ENCODE measurements at places on chromosomes 3 and 15. TPM values are rescaled to one million over a fixed set of nuclear protein-coding genes. Genes with fewer than 3 reads are reported as not detected.

DNA sequence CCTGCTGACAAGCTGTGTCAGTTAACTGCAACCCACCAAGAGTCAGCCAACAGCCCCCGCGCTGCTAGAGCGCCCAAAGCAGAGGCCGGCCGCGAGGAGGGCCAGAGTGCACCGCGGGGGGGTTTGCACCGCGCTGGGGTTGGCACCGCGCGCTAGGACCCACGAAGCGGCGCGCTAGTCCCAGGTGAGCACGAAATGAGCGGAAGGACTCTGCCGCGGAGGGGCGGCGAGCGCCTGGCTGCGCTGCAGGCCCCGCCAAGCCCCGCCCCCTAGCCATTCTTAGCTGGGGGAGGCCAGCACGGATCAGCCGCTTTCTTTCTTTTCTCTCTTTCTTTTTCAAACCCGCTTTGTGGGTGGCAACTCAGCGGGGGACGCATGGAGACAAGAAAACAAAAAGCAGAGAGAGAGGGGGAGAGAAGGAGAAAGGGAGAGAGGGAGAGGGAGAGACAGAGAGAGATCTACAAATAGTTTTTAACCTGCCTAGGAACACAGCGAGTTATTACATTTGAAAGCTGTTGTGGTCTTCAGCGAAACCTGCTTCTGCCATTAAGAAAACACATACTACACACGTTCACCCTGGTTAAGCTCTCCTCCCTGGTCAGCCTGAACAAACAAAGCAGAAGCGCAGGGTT is 6.9 kb upstream of the FOXB1 start:
- H3K36me3 ChIP-seq: no peaks in the 10 kb centered on the region
- DNase-seq: peak; percentile 47
- peaks cover 41% of the 10 kb centered on the region for H3K27me3 ChIP-seq
- H3K4me3 ChIP-seq: peak overlapping the region; percentile 68
- H3K27ac ChIP-seq: no peak overlapping the region

DNA sequence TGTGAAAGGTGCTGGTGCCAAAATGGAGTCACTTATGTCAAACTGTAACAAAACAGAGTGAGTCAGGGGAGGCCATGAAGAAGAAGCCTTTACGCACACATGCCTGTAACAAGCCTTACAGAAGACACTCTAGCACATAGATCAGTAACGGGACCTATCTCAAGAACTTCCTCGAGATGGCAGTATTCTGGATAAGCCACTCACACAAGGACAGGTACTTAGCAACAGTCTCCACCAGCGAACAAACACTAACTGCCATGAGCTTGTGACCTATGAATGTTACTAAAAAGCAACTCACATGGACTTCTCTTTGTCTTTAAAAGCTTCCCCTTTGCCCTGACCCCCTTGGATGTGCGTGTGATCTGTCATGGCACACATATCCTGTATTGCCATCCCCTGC is 235.1 kb downstream of the CD47 start:
- no peaks in the 10 kb centered on the region for H3K4me1 ChIP-seq
- no peaks in the 10 kb centered on the region for H3K27me3 ChIP-seq
- DNase-seq: no peak
- H3K36me3 ChIP-seq: peaks cover 5% of the 10 kb centered on the region
- H3K4me3 ChIP-seq: no peak overlapping the region

CDHR4 gene
- not detected for total RNA-seq

DNA sequence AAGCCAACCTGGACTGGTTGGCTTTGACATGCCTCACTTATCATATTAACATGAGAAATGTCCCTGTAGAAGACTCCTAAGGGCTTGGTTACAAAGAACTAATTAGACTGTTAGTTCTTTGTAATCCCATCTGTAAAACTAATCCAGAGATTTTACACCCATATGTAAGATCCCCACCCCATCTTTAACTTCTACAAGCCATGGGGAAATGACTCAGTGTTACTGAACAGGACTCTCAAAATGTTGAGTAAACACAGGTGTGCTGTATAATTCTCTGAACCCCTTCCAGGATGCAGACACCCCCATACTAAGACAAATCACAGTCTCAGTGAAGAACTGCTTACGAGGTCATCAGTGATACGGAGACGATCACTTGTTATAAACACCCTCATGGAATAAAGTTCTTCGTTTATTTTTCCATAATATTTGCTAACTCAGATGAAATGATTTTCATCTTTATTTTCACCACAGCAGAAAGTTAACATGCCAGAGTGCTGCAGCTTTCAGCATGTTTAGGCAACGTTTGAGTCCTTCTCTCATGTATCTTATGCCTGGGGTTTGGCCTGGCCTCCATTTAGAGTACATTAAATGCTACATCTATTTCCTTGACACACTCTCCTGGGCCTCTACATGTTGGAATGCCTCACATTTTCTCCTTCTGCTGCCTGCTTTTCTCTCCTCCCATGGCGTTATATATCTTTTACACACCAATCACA is 55.3 kb upstream of the LEKR1 start:
- no peak overlapping the region for H3K4me3 ChIP-seq
- H3K36me3 ChIP-seq: no peaks in the 10 kb centered on the region
- H3K4me1 ChIP-seq: no peaks in the 10 kb centered on the region
- no peak overlapping the region for H3K27ac ChIP-seq
- no peak for DNase-seq
- no peaks in the 10 kb centered on the region for H3K27me3 ChIP-seq
